ENCODE measurements at places on chromosomes 6 and 20.

DNA sequence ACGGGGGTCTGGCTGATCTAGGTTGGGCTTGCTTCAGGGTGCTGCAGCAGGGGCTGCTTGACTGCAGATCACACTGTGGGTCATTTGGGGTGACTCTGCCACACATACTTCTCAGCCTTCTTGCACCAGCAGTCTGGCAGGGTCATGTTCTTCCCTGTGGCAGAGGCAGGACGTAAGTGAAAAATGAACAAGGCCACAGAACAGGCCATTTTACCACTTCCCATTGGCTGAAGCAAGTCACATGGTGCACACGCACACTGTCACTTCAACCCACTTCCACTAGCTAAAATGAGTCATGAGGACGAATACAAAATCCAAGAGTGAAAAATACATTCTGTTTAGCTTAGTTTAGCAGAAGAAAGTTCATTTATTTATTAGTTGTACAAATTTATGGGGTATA, 168.6 kb upstream of the GGTLC1 start:
- no peak for DNase-seq

- DNase-seq: no peak
These were observed 34.6 kb downstream of the TOX2 start for GRCh38 chr20:43949248-43949647.

GRCh38 chr20:25608774-25609173, 15.0 kb downstream of the NANP start:
- DNase-seq: no peak

DNA sequence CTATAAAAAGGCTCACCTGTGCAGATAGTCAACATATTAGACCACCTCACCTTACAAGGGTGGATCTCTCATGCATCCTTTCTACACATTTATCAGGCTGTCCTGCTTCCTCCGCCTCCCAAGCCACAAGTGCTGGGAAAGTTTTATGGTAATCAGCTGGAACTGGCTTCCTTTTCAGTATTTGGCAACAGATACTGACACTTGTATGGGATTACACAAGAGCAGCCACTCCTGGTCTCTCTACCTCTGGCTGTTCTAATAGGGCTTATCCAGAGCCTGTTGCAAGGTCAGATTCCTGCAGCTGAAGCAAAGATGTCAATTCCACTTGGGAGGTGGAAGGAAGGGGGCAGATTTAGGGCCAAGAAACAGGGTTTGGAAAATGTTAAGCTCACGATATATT, 503 bp upstream of the GPLD1 start:
- DNase-seq: no peak

GRCh38 chr6:125658136-125658535, 91.3 kb upstream of the HEY2 start:
- no peak for DNase-seq

GRCh38 chr6:37530297-37530696, 30.6 kb upstream of the CCDC167 start:
- no peak for DNase-seq

DNA sequence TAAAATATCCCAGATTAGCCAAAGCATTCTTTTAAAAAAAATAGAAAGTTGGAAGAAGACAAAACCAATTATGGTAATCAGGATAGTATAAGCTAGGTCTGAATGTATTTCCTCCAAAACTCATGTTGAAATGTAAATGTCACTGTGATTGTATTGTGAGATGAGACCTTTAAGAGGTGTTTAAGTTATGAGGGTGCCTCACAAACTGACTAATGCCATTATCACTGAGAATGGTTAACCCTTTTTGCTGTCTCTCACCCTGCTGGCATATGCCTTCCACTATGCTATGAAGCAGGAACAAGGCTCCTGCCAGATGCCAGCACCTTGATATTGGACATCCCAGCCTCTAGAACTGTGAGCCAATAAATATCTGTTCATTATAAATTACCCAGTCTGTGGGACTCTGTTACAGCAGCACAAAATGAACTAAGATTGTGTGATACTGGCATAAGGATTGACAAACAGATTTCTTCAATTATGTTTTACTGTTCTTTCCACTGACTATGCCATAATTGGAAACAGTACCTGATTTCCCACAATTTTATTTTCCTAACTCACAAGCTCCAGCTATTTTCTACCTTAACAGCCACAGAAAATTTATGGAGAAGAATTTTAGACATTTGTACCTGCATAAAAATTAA, 63.8 kb downstream of the IBTK start:
- no peak for DNase-seq

GRCh38 chr6:39198528-39198927, 30.7 kb downstream of the KCNK5 start:
- DNase-seq: no peak

DNA sequence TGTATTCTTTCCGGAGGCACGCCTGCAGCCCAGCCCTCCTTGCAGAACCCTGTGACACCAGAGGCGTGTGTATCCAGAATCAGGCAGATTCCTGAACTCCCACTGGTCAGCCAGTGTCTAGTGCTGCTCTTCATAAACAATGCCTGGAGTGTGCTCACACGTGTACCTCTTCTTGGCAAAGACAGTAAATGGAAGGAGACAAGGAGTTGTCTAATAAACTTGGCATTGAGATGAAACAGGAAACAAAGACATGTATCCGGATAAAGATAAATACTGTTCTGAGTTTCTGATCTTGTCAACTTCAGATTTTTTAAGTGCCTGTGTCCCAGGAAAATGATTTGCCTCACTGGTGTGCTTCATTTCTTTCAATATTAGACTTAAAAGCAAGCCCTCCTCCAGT, 1.7 kb downstream of the RPS6KA2 start:
- DNase-seq: no peak

DNA sequence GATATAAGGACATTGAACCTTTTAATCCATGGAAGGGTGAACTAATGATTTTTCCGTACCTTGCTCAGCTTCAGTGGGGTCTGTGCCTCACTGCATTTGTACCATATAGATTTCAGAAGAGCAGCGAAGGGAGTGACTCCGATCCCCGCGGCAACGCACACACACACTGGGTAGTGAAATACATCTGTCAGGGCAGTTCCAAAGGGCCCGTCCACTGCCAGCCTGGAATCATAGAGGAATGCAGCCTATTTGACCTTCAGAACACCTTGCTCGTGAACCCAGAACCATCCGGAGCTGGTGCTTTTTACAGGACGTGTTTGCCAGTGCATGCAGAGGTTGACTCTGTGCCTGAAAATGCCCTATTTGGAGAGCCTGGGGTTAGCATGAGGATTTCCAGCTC, 33.0 kb downstream of the NOX3 start:
- no peak for DNase-seq

DNA sequence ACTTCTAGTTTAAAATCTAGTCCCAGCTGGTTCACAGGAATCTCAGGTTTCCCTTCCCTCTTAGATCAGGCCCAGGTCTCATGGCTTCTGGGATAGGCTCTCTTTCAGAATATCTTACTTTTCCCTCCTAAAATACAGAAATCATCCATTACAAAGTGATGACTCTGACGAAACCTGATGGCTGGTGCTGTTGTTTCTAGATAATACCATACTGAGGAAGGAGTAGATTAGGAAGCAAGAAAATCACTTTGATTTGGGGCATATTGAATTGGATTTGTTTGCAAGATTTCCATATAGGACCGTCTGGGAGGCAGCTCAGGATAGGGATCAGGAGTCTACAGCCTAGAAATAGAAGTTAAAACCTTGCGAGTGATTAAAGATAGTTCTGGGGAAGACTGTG, 3.6 kb downstream of the ZKSCAN3 start:
- DNase-seq: no peak

DNA sequence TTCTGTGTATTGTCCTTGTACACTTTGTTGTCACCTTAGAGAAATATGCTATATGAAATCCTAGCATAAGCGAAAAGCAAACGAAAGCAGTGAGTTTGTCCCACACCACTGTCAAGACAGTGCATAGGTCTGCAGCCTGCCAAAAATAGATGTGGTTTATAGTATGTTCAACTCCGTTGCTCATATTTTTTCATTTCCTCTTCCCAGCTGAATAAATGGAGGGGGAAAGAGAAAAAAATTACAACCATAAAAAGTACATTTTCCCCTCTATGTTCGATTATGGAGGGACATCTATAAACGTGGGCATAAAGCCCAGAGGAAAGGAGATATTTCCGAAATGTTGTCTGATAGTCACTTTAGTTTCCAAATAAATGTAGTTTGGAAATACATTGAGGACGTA, 25.8 kb downstream of the PRL start:
- no peak for DNase-seq

DNA sequence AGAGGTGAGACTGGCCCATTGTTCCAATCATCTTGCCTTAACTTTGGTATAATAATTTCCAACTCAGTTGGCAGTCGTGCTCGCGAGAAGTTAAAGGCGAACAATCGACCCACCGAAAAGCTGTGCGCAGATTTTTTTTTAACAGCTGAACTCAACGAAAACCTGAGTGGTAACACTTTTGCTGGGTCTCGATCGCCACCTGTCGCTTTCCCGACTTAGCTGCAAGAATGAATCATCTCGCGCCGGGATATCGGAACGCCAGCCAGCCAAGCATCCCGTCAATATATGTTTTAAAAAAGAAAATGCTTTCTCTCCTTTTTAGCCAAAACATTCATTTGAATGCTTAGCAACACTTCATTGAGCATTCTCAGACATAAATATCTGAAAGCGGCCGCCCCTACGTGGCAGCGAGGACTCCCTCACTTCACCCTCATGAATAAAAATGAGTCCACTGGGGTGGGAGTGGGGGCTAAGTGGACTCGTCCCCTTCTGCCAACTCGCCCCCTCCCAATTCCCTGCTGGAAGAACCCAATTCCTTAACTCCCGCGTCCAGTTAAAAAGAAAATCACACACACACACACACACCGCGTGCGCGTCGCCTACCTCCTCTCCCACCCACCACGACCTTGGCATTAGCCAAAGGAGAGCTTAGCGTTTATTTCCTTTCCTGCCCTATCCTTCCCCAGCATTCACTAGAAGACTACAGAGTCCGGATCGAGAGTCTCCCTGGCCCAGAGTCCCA, 1.5 kb downstream of the COL12A1 start:
- no peak for DNase-seq

DNA sequence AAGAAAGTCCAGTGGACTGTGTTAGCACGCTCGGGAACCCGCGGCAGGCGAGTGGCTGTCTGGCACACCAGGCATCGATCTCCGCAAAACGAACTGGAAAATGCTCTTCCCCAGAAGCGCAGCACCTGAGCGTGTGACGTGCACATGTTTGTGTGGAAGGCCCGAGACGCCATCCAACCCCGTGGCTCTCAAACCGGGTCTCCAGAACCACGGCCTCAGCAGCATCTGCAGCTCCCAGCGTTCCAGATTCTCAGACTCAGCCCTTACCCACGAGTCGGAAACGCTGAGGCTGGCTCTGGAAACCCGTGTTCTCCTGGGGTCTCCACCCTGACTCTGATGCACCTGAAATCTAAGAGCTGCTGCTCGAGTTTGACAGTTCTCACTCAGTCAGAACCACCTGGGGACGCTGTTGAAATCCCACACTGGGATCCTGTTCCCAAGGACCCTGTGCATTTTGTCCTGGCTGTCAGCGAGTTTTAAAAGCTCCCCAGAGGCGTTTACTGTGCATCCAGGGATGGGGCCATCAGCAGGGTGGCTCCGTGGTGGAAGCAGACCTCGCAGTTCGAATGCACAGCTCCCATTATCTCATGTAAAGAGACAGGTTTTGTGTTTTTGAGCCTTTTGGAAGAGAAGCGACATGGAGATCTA, 69.0 kb downstream of the DLL1 start:
- no peak for DNase-seq

DNA sequence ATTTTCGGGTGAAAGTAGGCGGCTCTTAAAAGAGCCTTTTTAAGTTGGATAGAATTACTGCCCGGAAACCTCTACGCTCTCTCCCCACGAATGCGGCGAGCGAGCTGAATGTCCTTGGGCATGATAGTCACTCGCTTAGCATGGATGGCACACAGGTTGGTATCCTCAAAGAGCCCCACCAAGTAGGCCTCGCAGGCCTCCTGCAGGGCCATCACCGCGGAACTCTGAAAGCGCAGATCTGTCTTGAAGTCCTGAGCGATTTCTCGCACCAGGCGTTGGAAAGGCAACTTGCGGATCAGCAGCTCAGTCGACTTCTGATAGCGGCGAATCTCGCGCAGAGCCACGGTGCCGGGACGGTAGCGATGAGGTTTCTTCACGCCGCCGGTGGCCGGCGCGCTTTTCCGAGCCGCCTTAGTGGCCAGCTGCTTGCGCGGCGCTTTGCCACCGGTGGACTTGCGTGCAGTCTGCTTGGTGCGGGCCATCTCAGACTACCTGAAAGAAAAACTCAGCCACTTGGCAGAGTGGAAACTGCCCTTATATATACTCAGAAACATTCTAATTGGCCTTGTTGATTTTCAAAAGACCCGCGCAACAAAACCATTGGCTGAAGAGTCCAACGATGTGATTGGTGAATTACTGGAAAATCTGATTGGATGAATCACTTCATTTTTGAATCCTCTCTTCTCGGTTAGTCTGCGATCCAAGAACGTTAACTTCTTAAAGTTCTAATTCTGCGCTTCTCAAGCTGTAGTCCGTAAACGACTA, 93.9 kb upstream of the BTN3A2 start:
- no peak for DNase-seq

- no peak for DNase-seq
These were observed 31.8 kb upstream of the DLGAP4 start for GRCh38 chr20:36274181-36274841.

DNA sequence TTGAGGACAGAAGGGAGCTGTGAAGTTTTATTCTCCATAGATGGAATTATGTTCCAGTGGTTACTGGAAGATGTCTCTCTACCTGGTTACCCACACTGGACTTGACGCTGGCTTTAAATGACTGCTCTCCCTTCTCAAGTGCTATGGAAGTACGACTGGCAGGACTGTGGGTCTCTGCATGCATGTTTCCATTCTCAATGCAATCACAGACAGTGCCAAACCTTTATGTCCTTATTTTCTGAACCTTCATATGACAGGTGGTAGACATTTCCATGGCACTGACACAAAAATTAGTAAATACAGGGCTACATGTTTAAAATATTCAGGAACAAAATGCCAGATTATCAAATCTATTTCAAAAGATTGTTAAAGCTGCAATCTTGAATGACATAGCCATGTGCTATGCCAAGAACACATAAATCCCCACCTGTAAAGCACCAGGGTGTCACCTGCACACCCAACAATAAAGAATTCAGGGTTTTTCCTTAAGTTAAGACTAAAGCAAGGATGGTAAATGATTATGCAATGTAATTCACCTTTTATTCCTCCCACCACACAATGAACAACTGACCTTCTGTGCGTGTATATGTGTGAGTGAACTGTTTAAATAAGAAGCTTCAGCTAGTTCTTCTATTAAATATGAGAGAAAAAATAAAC, 153.3 kb upstream of the ENPP5 start:
- DNase-seq: no peak

- DNase-seq: no peak
These were observed 31.4 kb downstream of the SLC35F1 start for GRCh38 chr6:117938311-117938995.

DNA sequence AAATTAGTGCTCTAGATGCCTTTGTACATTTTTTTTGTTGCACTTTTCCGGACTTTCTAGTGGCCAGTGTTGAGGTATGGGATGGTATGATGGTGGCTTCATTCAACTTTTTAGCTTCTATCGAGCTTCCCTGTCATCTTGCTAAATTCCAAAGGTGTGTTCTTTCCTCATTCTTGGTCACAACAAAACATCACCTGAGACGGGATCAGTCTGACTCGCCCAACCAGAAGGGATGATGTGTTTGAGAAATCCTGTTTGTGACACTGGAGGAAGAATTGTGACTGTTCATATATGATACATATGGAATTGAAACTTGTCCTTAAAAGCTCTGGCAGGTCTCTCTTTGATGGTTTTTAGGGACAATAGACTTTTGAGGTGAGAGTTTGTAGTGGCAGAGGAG, 33.8 kb downstream of the KCNS1 start:
- DNase-seq: no peak

Measured in stimulated activated CD4-positive, alpha-beta T cell treated with anti-CD3 and anti-CD28 coated beads, Interleukin-1b, Interleukin-23, amount 100 ng/mL, for 1 hour (primary cell).